Fibroblast of lung (primary cell): ENCODE measurements at places on chromosomes 1 and 21. TPM values are rescaled to one million over a fixed set of nuclear protein-coding genes. Genes with fewer than 3 reads are reported as not detected.

DNA sequence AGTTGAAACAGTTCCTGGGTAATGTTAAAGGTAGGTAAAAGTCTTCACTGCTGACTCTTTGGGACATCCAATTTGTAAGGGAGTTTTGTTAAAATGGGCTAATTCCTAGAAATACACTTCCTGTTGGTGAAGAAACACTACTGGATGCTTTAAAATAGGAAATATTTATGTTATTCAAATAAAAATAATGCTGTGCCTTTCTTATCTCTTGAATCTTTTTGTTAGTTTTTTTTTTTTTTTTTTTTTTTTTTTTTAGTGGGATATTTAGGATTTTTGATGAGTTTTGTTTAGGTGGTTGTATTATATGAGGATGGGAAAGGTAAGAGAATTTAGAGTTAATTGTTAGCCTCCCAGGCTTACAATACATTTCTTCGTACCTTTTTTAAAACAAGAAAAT is 4.5 kb downstream of the MAGI3 start:
- DNase-seq = no peak

GRCh38 chr1:161311595-161312181 is 1.9 kb upstream of the MPZ start:
- DNase-seq = no peak

DNA sequence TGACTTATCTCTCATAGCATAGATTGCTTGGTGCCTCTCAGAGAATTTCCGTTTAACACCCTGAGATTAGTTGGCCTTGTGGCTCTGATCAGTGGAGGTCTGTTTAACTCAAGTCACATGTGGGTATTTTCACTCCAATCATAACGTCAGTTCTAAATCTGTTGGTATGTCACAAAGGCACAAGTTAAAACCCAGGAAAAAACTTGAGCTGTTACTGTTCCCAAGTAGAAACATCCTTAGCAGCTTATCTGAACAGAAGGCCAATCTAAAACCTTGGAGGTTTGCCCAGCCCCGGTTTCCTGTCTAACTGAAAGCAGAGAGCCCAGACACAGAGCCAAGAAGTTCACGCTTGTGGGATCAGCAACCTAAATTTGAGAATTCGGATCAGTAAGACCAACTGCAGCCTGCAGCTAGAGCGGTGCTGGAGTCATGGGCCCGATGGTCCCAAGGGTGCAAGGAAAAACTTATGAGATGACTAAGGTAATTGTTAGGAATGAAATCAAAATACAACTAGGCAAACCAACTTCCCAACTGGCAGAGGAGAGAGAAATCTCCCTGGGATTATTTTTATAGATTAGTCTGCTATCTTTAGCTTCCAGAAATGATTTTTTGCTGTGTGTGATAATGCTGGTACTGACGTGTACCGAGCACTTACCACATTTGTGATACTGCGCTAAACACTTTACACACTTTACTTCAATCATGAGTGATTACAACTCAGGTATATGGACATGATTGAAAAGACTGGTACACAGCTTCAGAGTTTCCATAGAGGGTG is 90.2 kb upstream of the C1orf21 start:
- DNase-seq = peak; percentile 93

DNA sequence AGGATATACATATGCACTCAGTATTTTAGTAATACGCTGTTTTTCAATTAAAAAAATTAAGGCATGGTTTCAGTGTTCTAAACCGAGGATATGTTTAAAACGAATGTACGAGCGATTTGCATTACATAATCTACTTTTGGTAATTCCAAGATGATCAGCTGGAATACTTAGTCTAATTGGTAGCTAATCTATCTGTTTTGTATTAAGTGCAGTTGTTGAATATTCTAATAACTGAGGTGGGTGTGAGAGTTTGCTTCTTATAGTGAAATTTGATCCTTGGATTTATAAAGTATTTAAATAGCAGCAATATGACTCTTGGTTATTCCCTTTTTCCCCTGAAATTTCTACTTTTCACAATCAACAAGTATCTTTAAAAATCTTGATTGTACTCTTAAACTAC is 1.3 kb downstream of the RNF2 start:
- DNase-seq = no peak

GRCh38 chr1:119926553-119926952 is 30.2 kb upstream of the ADAM30 start:
- DNase-seq = no peak

- DNase-seq = no peak
Measured at GRCh38 chr1:205578780-205579571, 52.8 kb downstream of the ELK4 start.

DNA sequence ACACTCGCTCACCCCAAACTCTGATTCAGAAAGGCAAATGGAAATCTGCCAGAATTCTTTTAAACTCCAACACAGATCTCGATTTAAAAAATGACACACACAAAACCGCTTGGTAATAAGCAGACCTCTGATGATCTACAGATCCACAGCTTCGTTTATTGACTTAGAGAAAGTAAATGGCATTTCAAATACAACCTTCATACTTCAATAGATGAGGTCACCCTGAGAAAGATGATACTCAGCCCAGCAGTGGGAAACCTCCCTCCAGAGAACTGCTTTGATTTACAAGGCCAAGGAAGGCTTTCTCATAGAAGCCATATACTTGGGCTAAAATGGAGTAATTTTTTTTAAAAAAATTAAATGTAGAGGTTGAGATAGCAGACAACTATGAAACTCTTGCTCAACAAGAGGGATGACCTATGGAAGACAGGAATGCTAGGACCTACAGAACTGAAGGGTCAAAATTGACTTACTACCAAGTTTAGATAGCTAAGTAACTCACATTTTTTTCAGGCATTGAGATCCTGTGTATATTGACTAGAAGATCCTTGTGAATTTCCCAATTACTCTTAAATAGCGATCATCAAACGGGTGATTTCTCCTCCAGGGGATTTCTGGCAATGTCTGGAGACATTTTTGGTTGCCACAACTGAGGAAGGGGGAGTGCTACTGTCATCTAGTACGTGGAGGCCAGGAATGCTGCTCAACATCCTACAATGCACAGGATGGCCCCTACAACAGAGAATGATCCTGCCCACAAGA is 143.9 kb downstream of the CLIC6 start:
- DNase-seq = peak; percentile 96

GRCh38 chr1:88320291-88320690 is 363.8 kb upstream of the PKN2 start:
- DNase-seq = no peak

GRCh38 chr1:41559331-41559730 is 74.8 kb upstream of the EDN2 start:
- DNase-seq = no peak

DNA sequence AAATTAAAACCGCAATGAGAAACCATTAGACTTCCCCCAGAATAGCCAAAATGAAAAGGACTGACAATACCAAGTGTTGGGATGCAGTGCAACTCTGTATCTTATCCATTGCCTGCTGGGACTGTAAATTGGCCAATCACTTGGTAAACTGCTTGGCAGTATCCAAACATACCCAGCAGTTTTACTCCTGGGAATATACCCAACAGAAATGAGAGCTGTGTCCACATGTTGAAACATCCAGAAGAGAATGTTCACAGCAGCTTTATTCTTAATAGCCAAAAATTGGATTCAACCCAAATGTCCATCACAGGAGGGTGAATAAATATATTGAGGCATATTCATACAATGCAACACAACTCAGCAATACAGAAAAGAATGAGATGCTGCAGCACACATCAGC is 13.7 kb upstream of the FAM20B start:
- peak; percentile 42 for DNase-seq

GRCh38 chr1:228669242-228669585 is 66.1 kb upstream of the RHOU start:
- peak; percentile 20 for DNase-seq

GRCh38 chr1:202656057-202656456 is 54.2 kb downstream of the SYT2 start:
- DNase-seq = no peak

DNA sequence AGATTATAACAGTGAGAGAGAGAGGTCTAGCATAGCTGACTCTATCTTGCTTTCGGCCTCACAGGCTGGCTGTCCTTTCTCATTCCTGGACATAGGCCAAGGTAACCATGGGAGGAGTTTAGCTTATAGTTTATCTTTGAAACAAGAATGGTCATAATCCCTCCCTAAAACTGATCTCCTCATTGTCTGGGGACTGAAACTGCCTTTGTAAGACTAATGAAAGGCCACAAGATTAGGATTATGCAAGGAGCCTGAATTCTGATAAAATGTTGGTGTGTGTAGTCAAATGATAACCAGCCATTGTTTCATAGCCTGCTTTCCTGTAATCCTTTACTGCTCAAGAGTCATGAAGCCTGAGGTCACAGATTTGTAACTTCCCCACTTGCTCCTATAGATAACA is 131.9 kb upstream of the LYPLAL1 start:
- DNase-seq = peak; percentile 59

DNA sequence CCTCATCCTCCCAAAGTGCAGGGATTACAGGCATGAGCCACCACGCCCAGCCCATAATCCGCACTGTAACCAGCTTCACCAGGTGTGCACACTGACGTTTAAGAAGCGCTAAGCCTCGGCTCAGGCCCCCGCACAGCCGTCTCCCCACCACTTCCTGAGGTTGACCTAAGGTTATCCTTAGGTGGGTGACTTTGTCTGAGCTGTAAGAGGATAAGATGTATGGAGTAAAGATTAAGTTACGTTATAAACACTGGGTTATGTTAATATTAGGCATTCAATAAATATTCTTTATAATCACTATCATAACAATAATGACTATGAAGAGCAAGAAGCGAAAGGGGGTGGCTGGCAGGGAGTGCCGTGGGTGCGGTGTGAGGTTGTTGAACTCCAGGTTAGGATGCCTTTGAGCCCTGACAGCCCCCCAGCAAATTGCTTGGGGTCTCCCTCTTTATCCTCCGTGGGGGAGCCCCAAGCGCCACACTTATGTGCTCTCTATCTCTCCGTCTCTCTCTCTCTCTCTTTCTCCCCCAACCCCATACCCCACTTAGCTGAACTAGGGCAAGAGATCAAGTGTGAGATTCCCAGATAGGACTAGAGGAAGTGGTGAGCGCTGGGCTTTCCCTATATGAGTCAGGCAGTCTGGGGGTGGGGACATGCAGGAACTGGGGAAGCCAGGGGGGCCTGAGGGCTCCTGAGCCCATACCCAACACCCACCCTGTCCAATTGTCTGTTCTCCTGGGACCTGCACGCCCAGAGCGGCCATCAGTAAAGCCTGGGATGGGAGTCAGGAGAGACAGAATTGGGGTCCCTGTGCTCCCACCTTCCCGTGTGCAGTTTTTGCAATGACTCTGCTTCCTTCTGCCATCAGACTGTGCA is 7.6 kb downstream of the EFHD2 start:
- peak; percentile 52 for DNase-seq

DNA sequence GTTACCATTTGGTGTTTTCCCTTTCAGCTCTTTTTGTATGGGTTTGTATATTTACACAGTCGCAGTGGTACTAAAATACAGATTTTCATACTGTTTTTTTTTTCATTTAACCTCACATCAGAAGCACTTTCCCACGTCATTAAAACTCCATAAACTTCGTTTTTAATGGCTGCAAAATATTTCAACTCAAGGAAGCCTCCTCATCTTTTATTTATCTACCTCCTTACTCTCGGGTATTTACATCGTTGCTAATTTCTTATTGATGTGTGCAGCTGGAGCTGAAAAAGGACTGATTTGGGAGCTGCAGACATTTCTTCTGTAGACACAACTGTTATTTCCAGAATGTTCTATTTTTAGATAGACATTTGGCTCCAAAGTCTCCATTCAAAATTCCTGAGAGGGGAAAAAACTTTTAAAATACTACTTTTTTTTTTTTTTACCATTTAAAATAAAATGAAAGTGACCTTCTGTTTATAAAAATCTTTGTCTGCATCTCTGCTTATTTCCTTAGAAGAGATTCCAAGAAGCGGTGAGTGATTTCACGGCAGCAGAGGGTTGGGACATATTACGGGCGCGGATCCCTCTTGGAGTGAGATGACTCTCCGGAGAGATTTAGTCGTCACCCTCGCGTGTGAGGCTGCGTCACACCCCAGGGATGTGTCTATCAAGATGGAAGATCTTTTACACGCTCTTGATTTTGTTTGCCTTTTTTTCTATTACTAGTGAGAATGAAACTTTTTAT is 10.1 kb downstream of the RUNX3 start:
- peak; percentile 57 for DNase-seq

- DNase-seq = peak; percentile 6
Measured at GRCh38 chr1:106831511-106831910, 225.0 kb upstream of the PRMT6 start.

GRCh38 chr21:44519346-44520325 is 20.4 kb downstream of the KRTAP10-1 start:
- no peak for DNase-seq

GRCh38 chr1:183318433-183318832 is 99.7 kb downstream of the NMNAT2 start:
- DNase-seq = peak; percentile 79

The OR2T29 gene
- total RNA-seq = not detected in 2 replicates

The NGF gene
- total RNA-seq = 4.0 and 8.5 TPM in 2 replicates

The CHD1L gene
- total RNA-seq = 36.0 and 44.2 TPM in 2 replicates

The PLEKHG5 gene
- total RNA-seq = 1.3 and 3.3 TPM in 2 replicates

The IFI44 gene
- total RNA-seq = 21.6 and 28.9 TPM in 2 replicates
